Hematopoietic multipotent progenitor cell (in vitro differentiated cells): ENCODE measurements at places on chromosomes 5 and 9. TPM values are rescaled to one million over a fixed set of nuclear protein-coding genes. Genes with fewer than 3 reads are reported as not detected.

GRCh38 chr5:100616981-100617380 lies 81.8 kb downstream of the FAM174A start:
- DNase-seq, result no peak

DNA sequence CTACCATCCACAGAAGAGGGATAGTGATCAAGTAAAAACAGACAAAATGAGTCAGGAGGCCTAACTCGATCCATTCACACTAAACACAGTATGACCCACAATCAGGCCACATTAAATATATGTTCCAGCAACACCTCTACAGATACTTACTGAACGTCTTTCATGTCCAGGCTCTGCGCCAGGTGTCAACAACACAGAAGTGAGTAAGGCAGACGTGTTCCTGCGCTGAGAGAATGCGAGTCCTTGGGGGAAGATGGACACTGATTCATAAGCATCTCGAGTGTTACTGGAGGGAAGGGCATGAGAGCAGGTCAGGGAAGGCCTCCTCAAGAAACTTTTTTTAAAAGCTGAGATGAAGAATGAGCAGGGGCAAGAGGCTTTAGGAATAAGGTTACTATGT lies 164.3 kb upstream of the CLINT1 start:
- DNase-seq, result no peak

DNA sequence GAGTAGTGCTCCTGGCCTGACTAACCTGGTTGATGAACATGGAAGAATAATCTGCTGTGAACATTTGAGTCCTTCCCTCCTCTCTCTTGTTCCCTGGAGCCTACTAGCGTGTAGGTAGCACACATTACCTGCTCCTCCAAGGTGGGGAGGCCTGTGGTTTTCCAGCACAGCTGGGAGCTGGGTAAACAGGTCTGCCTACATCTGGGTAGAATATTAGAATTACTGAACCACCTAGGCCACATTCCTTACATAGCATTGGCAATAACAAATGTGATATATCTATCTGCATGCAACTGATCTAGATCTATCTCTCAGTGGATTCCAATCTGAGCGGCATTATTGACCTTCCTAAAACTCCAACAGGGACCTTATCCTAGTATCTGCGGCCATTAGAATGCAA lies 151.0 kb upstream of the ZNF366 start:
- no peak for DNase-seq

SLC4A9 gene
- not detected for total RNA-seq

MOB3B gene
- 0.54 TPM for total RNA-seq

CAMK4 gene
- 0.27 TPM for total RNA-seq
